ENCODE measurements at places on chromosomes 4 and X.
A peak's percentile ranks its signal among the peaks of the same experiment; 100 is the strongest.

- DNase-seq = no peak
These were observed at the start of gene ANXA10 for GRCh38 chr4:168092176-168092712. ANXA10 (plus strand) TSS chr4:168092537; CDS start chr4:168092701, 164 bp downstream.

DNA sequence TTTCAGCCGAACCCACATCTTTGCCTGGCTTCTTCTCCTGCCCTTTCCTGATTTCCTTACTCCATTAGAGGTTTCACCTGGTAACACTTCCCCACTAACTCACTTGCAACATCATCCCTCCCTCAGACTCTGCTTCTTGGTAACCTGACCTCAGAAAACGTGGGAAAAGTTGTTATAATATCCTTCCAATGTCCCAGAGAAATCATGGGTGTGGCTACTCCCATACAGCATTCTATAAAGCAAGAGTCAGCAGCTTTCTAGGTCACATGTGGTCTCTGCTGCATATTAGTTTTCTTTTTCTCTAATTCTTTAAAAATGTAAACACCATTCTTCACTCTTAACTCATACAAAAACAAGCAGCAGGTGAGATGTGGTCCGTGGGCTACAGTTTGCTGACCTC lies 283.1 kb upstream of the MAOA start:
- DNase-seq = no peak

DNA sequence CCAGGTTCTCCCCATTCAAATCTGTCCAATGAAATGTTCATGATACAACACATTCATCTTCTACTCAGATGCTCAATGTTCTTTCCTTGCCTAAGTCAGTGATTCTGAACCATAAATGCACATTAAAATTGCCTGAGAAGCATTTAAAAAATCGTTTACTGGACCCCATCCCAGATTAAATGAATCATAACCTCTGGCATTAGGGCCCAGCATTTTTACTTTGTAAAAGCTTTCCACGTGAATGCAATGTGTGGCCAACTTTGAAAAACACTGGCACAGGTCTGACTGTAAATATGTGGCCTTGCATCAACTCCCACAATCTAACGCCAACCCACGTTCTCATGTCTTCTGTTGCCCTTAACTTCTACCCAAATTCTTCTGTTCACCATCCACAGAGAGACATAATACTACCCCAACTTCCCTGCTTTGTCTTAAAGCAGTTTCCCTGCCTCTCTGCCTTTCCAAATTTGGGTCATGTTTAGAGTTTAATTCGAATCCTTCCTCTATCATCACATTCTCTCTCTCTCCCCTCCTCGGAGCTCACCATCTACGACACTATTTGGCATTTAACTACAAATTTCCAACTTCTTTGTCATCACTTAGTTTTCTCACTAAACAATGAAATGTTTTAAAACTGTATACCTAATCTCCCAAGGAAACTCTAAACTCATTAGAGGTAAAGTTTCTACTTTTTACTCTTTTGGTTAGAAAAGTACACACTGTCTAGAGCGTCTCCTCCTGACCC lies 78.7 kb downstream of the PRKG2 start:
- DNase-seq = no peak

GRCh38 chrX:148441387-148441786 lies 59.0 kb upstream of the AFF2 start:
- DNase-seq = peak; percentile 52

DNA sequence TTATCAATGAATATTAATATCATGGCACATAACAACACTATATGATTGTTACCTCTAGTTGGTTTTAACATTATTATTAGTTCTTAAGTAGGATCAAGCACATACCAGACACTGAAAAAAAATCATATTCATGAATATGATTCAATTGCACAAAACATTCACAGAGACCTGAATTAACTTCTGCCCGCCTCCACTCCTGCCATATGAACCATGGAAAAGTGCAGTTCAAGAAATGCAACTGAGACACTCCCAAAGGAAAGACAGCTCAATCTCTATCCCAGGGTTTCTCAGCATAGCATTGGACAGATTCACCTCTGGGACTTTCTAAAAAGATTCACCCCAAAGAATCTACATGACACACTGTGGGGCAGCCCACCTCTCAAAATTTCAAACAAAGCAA lies 103.5 kb upstream of the KCNIP4 start:
- no peak for DNase-seq

DNA sequence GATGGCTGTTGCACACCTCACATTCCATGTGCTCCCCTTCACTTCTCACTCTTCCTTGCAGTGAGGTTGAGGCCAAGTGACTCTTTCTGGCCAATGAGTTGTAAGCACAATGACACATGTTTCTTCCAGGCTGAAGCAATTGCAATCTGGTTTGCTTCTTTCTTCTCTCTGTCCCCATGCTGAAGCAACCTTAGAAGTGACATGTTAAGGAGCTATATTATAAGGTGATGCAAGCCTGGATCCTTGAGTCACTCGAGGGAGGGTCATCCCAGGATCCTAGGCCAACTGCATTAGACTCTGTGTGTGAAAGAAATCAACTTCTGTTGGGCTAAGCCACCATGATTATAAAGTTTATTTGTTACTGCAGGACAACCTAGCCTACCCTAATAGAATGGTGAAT lies 45.5 kb upstream of the HS3ST1 start:
- no peak for DNase-seq

GRCh38 chr4:143700416-143701352 lies at the start of gene FREM3:
FREM3 (minus strand) TSS chr4:143700675; CDS start chr4:143700675, 0 bp downstream.
- DNase-seq = no peak

DNA sequence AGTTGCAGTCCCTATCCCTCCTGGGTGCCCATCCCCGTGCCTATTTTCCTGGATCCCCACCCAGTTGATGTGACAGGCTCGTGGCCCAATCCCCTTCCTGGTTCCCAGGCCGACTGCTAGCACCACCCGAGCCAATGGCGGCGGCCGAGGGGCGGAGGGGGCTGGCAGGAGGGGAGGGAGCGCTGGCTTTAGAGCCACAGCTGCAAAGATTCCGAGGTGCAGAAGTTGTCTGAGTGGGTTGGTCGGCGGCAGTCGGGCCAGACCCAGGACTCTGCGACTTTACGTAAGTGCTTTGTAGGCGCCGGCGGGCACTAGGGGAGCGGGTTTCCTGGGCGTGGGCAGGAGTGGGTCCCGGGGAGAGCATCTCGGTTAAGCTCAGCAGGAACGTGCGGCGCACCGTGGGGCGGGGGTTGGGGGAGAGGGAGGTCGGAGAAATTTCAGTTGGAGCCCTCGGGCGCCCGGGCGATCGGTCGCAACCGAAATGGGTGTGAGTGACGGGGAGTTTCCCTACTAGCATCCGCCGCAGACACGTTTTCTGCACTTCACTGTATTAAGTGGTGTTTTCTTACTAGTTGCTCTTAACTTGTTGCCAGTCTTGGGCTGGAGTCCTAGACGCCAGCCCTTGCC lies at the start of gene PLS3:
PLS3 (plus strand) TSS at position 197 of the 627 bp plus-strand sequence. CDS start 49,077 bp downstream, outside the sequence.
- peak; percentile 83 for DNase-seq

DNA sequence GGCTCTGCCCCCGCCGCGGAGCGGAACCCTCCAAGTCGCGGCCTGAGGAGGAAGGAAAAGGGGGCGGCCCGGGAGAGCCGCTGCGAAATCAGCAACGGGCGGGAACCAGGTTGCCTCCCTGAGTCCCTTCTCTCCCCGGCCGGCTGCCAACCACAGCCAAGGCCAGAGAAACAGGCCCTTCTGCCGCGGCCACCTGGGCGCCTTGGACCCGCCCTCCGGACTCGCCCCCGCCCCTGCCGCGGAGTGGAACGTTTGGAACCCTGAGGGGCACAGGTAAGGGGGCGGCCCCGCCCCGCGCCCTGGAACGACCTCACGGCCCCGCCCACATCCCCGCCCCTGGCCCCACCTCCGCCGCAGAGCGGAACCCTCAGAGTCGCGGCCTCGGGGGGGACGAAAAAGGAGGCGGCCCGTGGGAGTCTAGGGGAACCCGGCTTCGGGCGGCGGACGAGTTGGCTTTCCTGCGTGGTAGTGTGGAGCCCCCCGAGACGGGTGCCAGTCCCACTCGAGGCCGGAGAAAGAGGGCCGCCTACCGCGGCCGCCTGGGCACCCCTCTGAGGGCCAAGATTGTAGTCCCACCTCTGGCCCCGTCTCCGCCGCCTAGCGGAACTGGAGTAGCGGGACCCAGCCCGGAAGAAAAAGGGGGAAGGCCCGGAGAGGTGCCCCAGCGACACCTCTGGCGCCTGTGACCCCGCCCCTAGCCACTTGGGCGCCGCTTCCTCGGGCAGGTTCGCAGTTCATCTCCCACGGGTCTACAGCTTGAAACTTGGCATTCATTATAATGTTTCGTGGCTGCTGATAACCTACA lies 669 bp upstream of the PHKA2 start:
- DNase-seq = peak; percentile 60

GRCh38 chr4:46131498-46132057 lies 7.7 kb upstream of the GABRG1 start:
- no peak for DNase-seq

DNA sequence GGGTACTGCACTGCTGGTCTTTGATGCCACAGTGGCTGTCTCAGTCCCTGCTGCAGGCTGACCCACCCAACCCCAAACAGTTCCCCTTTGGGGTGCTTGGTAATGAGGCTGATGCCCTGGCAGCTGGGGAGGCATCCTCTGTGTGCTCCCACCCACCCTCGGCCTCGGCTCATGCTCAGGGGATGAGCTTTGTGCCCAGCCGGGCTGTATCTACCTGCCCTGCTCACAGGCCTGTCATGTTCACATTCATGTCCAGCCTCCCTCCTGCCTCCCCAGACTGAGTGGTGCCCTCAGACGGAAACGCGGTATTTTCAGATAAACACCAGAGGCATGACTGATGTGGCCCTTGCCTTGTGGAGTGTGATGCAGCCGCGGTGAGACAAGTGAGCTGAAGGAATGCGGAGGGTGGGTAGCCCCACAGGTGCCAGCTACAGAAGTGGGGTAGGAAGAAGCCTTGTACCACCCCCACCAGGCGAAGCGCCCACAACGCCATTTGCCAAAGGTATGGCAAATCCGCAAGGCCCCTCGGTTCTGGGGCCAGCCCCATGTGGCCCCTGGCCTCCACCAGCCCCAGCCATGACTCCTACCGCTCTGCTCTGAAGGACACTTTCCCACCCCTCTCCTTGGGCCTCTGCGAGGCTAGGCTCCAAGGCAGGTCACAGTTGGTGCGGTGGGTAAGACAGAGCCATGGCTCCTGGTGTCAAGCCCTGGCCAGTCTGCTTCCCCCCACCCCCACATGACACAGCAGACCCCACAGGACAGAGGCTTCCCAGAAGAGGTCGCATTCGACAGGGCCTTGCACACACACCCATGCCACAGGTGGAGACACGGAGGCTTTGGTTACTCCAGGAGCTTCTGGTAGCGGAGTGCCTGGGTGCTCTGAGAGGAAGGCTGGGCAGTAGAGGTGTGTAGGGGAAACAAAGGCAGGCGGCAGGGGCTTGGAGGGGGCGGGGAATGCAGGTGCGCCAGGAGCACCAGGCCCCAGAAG lies 1.8 kb upstream of the RENBP start:
- DNase-seq = no peak

DNA sequence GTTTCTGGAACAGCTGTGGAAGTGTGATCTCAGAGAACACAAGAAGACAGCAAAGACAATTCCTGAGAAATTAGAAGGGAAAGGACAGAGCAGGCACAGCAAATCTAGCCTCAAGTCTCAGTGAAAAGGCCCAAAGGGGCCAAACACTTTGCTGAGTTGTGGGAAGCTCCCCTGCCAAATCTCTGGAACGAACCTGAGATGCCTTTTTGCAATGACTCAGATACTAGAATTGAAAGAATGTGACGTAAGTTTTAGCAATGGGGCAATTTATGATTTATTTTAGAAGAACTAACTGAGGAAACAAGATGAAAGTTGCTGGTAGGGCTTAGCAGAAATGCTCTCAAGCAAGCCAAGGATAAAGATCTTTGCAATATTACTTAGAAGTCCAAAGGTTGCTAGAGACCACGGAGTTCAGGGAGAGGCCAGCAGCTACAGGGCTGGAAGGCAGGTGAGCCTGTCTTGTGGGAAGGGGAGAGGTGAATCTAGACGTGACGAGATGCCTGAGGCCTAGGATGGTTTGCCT lies 92.8 kb downstream of the AMELX start:
- no peak for DNase-seq

DNA sequence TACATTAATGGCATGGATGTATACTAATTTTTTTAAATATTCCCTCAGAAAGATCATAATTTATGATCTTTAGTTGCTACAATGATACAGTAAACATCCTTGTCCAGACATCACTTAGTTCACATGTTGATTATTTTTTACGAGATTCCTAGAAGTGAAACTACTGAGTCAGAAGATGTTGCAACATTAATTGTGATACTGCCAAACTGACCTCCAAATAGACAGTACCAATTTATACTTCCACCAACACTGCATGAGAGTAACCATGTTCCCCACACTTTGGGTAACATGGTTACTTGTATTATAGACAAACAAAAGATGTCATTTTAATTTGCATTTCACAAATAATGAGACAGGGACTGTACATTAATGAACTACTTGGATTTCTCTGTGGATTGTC lies 19.6 kb downstream of the RCHY1 start:
- no peak for DNase-seq

DNA sequence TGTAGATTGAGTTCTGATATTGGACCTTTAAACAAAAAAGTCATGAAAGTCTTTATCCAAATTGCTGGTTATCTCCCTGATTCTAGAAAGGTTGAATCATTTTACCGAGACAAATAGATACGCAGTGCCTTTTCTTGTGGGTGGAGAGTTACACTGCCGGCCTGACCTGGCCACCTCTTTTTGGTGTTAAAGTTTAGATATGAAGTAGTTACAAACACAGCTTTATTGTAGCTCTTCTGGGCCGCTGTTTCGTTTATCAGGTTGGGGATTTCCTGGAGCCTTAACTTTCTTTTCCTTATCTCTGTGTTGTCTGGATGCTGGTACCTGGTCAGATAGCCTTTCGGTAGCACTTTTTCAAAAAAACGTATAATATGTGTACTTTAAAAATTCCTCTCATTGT lies 31.0 kb downstream of the FNIP2 start:
- DNase-seq = no peak

GRCh38 chr4:147518086-147518485 lies 37.2 kb downstream of the EDNRA start:
- no peak for DNase-seq

GRCh38 chrX:9676738-9677097 lies 88.9 kb downstream of the GPR143 start:
- no peak for DNase-seq

DNA sequence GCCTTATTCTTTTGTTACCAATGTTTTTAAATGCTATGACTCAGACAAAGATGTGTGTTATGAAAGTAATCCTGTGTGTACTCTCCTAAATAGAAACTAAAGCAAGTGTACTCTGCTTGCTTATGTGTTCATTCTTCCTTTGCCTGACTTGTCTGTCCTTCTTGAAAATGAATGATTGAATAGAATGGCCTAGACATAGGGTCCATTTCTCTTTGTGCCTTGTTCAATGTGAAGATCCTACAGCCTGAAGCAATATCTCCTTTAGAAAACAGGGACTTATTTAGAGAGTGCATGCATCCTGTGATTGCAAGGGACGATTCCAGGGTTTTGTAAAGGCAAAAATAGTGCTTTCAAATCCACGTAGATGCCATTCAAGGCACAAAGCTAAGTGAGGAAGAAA lies 343.6 kb upstream of the TACR3 start:
- no peak for DNase-seq

DNA sequence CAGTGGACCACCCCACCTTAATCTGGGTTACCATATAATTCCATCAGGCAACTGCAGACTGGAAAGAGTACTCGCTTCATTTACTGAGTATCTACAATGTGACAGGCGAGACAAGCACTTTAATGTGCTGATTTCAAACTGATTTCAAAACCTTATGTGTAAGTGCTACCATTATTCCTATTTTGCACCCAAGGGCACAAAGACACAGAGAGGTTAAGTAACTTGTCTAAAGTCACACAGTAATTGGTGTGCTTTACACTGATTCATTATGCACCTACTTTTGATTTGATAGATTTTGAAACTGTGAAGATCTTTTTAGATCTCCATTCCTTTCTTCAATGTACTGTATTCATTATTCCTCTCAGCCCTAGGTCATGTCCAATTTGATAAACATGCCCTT lies 192.4 kb downstream of the MGST2 start:
- no peak for DNase-seq

Measured in NT2/D1 (cell line).